ENCODE measurements at places on chromosomes 4 and X. TPM values are rescaled to one million over a fixed set of nuclear protein-coding genes. Genes with fewer than 3 reads are reported as not detected.

DNA sequence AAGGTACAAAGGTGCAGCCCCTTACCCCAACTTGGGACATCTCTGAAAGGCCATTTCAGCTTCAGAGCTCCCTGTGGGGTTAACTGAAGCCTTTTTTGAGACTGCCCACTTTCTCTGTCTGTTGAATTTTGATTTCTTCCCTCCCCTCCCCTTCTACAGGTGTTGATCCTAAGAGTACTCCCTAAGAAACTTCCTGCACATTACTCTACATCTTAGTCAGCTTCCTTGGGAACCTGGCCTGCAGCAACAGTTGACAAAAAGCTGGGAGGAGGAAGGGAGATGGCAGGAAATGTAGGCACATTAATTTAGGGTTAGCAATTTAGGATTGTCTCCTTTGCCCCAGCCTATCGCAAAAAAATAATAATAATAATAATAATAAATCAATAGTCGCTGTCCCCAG lies 1.2 kb upstream of the IDS start:
- no peak for DNase-seq

- DNase-seq: no peak
These were observed 290.7 kb upstream of the FAM241A start for GRCh38 chr4:111854494-111855087.

- DNase-seq: no peak
These were observed 71.5 kb downstream of the TMEM47 start for GRCh38 chrX:34585561-34585960.

GRCh38 chrX:137194164-137194563 lies 160.4 kb upstream of the GPR101 start:
- no peak for DNase-seq

GRCh38 chr4:124390861-124391260 lies 321.7 kb downstream of the ANKRD50 start:
- no peak for DNase-seq

DNA sequence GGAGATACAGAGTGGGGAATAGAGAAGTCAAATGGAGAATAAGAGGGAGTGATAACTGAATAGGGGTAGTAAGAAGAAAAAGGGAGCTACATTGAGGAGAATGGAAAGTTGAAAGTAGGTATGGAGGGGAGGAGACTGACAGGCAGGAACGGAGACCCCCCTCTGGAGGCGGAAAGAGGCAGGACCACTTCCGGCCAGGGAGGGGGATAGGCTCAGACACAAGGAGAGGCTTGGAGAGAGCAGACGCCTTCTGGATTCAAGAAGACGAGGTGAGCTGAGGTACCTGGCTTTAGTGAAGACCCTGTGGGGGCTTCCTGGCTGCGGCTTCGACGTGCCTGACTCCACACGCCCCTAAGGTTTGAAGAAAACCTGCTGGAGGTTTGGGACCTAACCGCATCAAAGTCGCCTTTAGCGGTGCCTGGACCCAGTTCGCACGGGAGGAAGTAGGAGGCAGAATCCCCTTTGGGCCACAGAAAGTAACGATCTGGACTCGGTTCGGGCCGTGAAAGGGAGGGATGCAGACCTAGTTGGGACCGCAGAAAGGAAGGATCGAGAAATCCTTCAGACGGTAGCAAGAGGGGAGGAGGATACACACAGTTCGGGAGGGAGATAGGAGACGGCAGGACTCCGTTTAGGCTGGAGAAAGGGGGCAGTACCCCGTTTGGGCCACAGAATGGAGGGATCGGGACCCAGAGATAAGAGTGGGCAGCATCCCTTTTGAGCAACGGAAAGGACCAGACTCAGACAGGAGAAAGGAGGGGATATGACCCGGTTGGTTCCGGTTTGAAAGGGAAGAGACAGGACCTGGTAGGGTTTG lies at the start of gene TRO:
Gene TRO, plus strand, starts transcription at position 215 of the 817 bp plus-strand sequence. CDS start 1,423 bp downstream, outside the sequence.
- peak; percentile 28 for DNase-seq

DNA sequence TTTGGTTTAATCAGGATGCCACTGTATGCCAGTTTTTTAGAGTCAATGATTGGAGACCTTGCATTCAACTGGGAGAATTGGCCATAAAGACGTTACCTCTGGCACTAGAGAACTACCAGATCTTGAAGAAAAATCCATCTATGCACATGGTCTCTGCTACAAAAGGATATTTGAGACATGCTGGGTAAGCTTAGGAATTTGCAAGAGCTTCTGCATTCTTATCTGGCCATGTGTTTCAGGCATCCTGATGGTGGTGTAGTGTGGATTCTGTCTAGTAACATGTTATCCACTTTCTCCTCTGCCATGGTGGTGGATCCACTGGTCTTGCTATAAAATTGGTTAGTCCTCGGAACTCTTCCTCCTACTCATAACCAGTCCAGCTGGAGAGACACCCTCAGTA lies 185.3 kb upstream of the WDFY3 start:
- DNase-seq: no peak

GRCh38 chr4:110614173-110614963 lies 8.5 kb downstream of the PITX2 start:
- DNase-seq: no peak

- no peak for DNase-seq
These were observed 2.4 kb upstream of the NSUN7 start for GRCh38 chr4:40747207-40747835.

DNA sequence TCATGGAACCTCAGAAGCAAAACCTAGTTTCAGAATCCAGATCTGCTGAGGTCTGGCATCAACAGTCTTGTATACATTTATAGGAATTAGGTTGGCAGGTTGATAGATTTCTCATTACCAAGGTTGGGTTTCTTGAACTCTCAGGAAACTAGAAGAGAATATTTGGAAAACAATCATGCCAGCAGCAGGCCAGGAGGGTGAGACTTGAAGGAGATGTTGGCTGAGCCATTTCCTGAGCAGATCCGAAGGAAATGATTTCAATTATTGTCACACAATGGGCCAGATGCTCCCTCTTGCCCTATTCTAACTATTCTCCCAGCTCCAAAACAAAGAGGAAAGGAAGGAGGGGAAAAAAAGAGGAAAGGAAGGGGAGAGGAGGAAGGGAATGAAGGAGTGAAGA lies 45.2 kb downstream of the SHROOM4 start:
- no peak for DNase-seq

DNA sequence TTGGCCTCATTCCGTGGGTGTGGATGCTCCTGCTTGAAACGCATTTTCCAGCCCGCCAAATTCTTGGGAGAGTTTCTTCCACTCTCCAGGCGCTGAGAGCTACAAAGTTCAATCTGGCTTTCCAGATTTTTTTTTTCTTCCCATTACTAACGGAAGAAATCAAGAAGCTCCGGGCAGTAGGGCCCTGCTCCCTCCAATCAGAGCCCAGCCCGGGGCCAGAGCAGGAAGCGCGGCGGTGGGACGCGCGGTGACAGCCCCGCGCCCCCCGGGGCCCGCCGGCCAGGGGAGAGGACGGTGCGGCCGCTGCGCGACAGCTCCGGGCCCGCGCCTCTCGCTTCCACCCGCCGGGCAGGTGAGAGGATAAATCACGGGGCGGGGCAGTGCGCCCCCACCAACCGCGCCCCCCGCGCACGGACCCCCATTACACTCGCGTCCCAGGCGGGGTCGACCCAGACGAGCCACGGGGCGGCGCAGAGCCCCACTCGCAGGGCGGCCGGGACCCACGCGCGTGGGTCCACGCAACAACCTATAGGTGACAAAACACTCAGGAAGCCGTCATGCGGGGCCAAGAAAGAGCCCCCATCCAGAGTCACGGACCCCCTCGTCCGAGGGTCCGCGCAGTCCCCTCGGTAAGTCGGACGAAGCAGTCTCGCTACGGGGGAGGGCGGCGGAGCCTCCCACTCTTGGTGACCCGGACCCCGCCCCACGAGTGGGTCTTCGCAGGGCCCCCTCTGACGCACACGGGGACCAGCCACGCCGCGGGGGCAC lies 868 bp downstream of the AFAP1 start:
- no peak for DNase-seq

GRCh38 chr4:122542411-122543236 lies 78.2 kb downstream of the IL21 start:
- no peak for DNase-seq

DNA sequence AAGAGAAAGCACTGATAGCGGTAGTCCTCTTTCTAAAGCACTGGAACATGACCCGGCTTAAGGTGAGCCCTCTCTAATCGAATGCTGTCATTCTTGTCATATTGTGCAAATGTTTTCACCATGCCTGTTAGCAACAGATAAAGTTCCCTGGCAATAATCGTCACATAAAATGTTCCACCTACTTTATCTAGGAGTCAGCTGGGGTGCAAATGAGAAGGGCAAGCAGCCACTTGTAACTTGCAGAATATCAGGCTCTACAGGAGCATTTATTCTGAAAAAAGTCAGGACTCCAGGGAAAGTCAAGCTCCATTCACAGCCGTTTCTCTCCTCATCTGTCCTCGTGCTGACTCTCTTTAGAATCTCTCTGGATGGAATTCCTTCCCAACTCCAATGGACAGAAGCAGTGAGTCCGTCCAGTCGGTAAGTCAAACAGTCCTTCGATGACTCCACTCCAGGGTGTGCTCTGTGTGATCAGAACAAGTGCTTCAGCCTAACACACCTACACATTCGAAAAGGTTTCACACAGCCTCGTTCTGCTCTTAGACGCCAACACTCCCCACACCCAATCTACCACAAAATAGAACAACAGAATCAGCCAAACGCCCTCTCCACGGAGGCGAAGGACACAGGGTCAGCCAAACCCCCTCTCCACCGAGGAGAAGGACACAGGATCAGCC lies 101.7 kb upstream of the FRG1 start:
- DNase-seq: no peak

DNA sequence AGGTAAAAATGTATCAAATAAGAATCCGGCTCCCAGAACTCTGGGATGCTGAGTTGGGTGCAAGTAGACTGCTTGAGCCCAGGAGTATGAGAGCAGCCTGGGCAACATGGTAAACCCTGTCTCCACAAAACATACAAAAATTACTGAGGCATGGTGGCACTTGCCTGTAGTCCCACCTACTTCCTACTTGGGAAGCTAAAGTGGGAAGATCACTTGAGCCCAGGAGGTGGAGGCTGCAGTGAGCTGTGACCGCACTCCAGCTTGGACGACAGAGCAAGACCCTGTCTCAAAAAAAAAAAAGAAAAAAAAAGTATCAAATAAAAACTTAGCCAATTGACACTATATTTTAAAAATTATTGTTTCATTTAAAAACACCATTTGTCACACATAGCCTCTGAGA lies 84.4 kb downstream of the FBXW7 start:
- DNase-seq: no peak

DNA sequence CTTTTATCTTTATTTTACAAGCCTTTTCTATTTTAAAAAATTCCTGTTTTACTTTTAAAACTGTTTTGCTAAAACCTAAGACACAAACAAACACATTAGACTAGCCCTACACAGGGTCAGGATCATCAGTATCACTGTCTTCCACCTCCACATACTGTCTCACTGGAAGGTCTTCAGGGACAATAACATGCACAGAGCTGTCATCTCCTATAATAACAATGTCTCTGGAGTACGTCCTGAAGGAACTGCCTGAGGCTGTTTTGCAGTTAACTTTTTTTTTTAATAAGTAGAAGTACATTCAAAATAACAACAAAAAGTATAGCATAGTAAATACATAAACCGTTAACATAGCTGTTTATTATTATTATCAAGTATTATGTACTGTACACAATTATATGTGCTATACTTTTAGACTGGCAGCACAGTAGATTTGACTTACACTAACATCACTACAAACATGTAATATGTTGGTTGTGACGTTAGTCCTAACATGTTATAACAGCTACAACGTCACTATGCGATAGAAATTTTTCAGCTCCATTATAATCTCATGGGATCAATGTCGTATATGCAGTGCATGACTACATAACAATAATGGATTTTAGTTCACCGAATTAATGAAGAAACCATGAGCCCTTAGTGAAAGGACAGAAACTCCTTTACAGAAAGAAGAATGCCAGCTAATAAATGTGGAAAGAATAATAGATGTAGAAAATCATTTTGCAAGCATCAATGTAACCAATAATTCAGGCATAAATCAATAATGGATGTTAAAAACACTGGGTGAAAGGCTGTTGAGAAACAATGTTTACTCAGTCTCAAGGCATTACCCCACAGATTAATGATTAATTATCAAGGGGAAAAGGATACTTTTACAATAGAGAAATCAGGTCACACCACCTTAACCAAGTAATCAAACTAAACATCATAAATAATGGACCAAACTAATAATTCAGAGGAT lies 49.2 kb downstream of the FBXW7 start:
- DNase-seq: no peak

DNA sequence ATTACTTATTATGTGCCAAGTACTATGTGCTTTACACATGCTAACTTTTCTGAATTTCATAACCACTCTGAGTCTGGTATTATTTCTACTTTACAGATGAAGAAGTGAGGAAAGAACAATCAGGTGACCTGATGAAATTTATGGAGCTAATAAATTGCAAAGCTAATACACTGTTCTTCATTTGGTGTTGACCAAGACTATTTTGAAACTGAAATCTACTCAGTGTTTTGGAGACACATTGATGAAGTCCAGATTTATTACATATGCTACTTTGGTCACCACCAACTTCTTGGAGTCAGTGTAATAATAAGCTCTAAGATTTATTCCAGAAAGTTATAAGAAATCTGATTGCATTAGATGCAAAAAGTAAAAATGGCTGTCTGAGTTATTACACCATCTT lies 637.9 kb downstream of the FAT4 start:
- DNase-seq: no peak

- no peak for DNase-seq
These were observed 19.4 kb downstream of the TMSB4X start for GRCh38 chrX:12994321-12994720.

- DNase-seq: no peak
These were observed 34.1 kb upstream of the GUCY1B1 start for GRCh38 chr4:155724731-155725130.

DNA sequence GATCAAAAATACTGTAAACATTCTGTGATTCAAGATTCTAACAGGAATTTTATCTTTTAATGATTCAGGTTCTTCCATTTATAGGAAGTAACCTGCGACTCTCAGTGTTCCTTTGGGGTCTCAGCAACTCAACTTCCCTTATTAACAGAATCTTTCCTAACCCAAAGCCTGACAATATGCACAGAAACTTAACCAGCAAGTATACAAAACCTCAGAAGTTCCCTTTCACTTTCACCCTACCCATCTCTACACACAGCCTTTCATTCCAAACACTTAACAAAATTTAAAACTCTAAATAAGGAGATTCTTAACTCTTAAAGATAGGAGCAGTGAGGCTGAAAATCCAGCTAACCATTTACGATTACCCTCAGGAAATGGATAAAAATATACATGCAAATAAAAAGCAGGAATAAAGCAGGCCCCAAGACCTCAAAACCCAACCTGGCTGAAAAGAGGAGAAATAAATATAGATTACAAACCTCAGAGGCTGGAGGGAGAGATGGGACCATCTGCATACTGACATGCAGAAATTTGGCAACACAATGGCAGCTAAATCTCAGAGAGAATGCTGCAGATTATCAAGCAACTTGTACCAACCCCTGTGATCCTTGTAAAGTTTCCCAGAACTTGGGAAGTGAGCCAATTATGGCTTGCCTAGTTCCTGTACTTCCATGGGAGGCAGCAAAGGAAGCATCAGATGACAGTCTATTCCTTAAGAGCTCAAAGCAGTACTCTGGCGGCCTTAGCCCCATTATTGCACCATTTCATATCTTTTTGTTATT lies 101.0 kb downstream of the ATP11C start:
- DNase-seq: no peak

Gene ADH7
- total RNA-seq: not detected

Gene NXF2B
- not detected for total RNA-seq

Gene XAGE3
- not detected for total RNA-seq

Gene CCDC120
- 9.1 TPM for total RNA-seq

Gene ALB
- not detected for total RNA-seq

Gene SYTL4
- not detected for total RNA-seq

Gene RNF212
- 8.1 TPM for total RNA-seq

Gene TASL
- 2.6 TPM for total RNA-seq

Gene HTR2C
- not detected for total RNA-seq

Gene CCDC149
- total RNA-seq: not detected

Gene POLN
- total RNA-seq: 2.4 TPM

Gene SPANXC
- not detected for total RNA-seq

All from activated naive CD8-positive, alpha-beta T cell treated with anti-CD3 and anti-CD28 coated beads, Interleukin-2, amount 10 ng/mL, durations not matched to agents 7 days and 5 days (primary cell).